ENCODE measurements at places on chromosomes 1 and 21.

DNA sequence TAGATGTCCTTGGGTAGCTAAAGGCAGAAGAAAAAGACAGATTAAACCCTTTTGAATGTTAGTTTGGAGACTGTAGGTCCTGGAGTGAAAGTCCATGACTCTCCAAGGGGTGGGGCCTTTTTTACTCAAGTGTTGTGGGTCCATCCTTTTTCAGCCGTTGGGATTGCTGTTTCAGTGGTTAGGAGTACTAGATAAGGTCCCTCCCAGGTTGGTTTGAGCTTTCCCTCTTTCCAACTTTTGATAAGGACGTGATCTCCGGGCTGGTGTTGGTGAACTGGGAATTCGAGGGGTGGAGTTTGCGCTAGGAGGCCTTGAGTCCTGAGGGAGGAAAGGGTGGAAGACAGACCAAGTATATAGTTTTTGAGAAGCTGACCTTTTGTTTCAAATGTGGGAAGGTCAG is 5.2 kb upstream of the IPP start:
- no peak for DNase-seq

GRCh38 chr1:53135735-53136114 is 6.7 kb downstream of the SLC1A7 start:
- DNase-seq = no peak

DNA sequence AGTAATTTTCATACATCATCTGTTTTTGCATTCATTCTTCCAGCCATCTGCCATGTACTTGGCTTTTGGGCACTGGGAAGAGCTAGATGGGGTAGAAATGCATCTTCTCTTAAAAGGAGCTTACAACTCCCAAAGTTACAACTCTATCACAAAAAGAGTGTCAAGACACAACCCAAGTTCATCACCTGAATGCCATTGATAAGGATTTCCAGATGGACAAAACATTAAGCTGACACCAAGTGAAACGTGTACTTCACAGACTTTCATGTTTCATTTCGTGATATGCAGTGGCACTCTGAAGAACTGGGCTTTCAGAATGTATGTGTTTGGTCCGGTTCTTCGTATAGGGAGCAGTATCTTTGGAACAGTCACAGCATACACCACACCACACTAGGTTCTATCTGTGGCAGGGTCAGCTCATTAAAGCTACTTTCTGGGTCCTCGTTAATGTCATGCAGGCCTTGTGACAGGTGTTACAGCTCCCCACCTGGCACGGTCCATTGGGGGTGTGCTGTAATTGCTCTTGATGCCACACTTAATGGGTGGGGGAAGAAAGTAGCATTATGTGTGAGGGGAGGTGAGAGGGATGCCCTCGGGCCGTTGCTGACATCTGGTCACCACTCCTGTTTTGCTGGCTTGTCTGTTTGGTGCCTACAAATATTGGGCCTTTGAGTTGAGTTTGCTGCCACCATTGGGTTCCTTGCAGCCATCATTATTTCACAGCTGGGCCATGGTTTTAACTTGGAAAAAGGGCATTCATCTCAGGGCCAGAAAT is 164.9 kb downstream of the NFIA start:
- no peak for DNase-seq

- no peak for DNase-seq
These were observed at the start of gene KCNK2 for GRCh38 chr1:215082532-215083382. KCNK2 (plus strand) TSS chr1:215082737; CDS start chr1:215083386, 649 bp downstream.

DNA sequence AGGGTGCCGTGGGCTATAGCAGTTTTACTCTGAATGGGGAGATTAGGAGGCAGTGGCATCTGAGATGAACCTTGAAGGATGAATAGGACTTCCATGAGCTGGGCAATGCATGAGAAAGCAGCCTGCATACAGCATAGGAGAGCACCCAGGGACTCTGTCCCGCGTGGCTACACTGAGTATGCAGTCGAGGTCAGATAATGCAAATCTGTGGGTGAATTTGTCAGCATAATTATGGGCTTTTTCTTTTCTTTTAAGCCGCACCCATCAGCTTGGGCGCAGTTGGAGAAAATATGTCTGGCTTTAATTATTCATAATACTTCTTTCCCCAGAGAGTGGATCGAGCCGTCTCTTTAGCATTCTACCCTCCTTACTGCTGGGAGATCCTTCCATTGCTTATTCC is 188.5 kb downstream of the ZSCAN20 start:
- DNase-seq = no peak

GRCh38 chr1:200838676-200839445 is 33.9 kb upstream of the GPR25 start:
- no peak for DNase-seq

- no peak for DNase-seq
These were observed 6.7 kb downstream of the TAGLN2 start for GRCh38 chr1:159918352-159919200.

GRCh38 chr1:18256282-18257235 is 149.0 kb downstream of the IGSF21 start:
- no peak for DNase-seq

DNA sequence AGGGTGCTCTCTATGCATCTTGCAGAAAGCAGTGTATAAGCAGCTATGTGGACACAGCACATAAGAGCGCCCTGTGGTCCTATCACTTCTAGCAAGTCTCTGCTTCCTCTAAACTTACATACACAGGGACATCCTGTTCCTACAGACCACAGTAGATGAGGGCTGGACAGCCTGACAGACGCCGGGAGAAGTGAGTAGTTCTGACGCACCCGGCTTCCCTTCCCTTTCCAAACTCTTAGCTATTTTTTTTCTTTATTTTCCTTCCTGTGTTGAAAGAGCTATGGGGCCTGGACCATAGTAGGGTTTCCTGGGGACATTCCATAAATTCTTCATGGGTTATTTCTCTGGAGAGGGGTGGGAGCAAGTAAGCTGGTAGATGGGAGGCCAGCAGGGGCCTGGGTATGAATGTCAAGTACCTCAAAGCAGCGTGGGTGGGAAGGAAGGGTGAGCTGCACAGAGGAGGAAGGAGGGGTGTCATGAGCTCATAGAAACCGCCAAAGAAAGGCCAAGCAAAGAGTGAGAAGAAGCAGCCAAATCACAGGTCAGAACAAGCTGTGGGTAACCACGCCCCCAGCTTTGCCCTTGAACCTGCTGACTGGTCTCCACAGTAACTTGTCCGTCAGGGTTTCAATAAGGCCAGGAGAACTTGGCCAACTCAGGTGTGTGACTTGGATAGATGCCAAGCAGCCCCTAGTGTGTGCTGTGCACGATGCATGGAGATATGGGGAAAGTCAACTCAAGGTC is 36.6 kb downstream of the PLXNA2 start:
- no peak for DNase-seq

GRCh38 chr1:161503394-161503748 is 1.9 kb upstream of the FCGR2A start:
- DNase-seq = no peak

GRCh38 chr1:87149241-87150041 is 179.2 kb upstream of the LMO4 start:
- no peak for DNase-seq

GRCh38 chr1:207067665-207068064 is 14.6 kb downstream of the PFKFB2 start:
- DNase-seq = no peak

- DNase-seq = no peak
These were observed 105.5 kb downstream of the RPE65 start for GRCh38 chr1:68344208-68344607.

All from stimulated activated CD8-positive, alpha-beta memory T cell treated with anti-CD3 and anti-CD28 coated beads, Interleukin-2, amount 100 ng/mL, for 1 hour (primary cell).